Central memory CD4-positive, alpha-beta T cell (primary cell): ENCODE measurements at places on chromosomes 6 and 20.

DNA sequence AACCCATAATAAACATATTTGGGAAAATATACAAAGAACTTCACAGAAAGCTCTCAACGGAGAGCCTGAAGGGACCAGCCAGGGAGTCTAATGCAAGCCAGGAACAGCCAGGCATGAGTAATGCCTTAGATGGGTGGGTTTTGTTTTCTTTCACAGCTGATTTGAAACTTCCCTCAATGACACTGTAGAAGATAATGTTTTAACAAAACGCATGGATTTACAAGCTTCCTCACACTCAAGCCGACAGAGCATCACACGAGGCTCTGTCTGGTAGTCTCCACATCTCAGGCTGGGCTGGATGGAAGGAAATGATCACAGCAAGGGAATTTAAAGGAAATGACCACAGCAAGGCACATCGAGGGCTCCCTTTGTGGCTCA lies 113.9 kb downstream of the GMPR start:
- no peak for DNase-seq

DNA sequence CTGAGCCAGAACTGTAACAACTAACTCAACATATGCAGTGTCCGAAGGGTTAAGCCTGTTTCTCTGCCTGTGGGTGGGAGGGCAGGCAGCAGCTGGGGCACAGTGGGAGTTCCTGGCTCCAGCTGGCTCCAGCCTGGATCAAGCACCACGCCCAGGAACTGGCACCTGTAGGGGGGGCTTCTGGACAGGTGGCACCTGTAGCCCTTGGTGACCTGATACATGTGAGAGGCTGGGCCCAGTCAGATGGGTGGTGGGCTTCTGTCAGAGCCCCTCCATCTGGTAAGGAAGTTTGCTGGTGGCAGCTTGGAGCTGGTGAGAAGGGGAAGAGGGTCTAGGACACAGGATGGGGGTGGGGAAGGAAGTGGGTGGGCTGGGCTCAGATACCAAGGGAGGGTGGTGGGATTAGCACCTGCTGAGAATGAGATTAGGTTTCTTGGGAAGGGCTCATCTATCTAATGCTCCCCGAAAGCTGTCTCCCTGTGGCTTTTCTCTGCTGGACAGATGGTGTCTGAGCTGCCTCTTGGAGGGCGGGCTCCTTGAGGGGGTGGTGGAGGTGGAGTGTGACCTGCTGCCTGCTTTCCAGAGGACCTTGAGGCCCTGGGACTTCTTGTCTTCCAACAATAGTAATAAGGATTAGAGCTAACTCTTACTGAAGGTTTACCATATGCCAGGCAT lies 28.5 kb downstream of the BCL2L1 start:
- DNase-seq = no peak

DNA sequence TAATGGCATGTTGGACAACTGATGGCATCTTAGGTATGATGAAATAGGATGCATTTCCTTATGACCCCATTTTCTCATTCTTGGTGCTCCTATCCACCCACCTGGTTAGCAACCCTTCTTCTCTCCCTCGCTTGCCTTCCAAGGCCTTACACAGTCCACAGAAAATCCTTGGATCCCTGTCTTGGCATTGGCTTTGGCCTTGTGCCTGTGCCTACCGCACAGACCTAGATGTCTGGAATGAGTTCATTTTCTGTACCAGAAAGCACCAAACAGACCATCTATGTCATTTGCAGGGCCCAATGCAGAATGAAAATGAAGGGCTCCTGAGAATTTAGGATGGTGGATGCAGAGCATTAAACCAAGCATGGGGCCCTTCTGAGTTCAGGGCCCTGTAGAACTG lies 99.0 kb upstream of the LAMP5 start:
- DNase-seq = no peak

GRCh38 chr20:49982072-49982345 lies 771 bp upstream of the SNAI1 start:
- no peak for DNase-seq

DNA sequence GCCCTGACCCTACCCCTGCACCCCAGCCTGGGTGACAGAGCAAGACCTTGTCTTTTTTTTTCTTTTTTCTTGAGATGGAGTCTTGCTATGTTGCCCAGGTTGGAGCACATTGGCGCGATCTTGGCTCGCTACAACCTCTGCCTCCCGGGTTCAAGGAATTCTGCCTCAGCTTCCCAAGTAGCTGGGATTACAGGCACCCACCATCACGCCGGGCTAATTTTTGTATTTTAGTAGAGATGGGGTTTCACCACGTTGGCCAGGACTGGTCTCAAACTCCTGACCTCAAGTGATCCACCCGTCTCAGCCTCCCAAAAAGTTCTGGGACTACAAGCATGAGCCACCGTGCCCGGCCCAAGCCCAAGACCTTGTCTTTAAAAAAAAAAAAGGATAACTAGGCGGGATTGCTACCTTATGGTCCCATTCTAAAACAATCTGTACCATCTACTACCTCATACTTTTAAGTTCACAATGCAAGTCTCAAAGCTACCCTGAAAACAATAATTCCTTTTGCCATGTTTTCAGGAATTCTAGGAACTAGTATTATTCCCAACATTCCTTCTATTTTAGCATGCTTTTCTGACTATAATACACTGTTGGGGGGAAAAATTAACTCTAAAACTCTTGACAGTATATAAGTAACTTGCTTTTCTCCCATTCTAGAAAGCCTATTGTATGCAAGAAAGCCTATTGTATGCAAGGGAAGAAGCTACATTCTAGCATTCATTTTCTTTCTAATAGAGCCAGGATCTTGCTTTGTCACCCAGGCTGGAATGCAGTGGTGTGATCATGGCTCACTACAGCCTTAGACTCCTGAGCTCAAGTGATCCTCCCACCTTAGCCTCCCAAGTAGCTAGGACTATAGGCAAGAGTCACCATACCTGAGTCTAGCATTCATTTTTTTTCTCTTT lies 6.6 kb downstream of the TUBB start:
- DNase-seq = no peak

- DNase-seq = no peak
Observed at GRCh38 chr6:165701564-165702354, 38.7 kb upstream of the PDE10A start.

- no peak for DNase-seq
Observed at GRCh38 chr6:7540595-7540994, 876 bp upstream of the DSP start.

GRCh38 chr6:111478749-111479148 lies 4.3 kb downstream of the REV3L start:
- DNase-seq = peak; percentile 37

DNA sequence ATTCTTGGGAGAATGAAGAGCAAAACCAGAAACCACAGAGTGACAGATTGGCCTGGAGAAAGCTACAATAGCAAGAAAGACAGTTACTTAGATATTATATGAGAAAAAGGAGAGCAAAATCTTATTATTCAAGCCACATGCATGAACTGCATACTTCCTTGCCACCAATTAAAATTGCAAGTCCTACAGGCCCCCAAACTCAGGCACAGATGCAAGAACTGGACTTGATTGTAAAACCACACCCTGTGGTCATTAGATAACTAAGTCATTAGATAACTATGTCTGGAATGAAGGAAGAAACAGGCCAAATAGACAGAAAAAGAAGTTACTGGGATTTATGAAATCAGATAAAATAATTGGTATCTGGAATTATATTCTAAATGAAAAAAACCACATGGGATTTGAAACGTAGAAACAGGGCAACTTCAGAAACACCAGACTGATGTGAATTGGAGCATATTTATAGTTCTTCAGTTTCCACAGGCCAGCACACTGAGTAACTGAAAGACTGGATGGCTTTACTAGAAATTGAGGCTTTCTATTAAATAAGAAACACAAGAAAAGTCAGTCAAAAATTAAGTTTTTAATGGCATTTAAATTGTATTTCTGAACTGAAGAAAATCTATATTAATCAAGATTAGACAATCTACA lies 49.4 kb upstream of the CARMIL1 start:
- no peak for DNase-seq

DNA sequence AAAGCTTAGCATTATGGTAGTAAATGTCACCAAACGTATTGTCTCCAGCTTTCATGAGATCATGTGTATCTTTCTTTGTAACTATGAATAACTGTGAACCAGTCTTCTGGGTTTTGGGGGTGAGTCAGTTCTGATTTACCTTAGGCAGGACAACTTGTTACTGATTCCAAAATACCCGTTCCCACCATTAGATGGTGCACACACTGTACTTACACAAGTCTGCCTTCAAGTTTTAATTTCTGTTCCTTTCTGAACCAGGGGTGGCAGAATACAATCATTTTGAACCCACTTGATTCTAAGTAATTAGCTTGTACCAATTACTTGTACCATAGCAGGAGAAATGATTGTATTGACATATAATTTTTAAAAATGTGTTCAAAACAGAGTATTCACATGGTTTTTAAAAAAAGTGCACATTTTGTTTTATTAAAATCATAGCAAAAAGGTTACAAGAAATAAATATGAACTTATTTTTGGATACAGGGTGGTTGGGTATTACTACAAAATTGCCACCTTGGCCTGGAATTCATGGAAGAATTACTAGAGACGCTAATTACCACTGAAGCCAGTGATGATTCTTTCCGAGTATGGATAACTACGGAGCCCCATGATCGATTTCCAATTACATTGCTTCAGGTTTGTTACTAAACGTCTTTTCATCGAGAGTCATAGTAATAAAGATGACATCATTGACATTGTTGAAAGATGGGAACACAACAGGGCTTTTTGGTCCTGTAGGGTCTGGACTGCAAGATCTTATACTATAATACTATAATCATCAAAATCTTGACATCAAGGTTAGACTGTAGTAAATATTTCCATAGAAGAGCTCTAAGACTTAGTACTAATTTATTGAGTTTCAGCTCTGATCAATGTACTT lies 75.2 kb upstream of the GLP1R start:
- peak; percentile 4 for DNase-seq

- DNase-seq = no peak
Observed at GRCh38 chr6:149933036-149933435, 8.8 kb upstream of the ULBP2 start.

DNA sequence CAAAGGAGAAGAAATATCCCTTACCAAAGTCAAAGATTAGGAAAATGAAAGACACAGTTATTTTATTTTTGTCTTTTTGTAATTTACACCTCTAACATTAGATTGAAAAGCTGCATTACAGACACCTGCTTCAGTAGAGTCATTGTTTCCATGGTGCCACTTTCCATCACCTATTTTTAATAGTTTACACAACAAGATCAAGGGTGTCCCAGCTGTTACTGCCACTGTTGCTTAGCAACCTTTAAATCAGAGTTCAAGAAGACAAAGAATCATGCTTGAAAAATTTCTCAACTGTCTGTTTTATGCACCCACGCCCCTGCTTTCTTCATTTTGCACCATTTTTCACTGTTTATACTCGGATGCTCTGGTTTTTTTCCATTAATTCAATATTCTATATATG lies 668.2 kb upstream of the GJE1 start:
- peak; percentile 33 for DNase-seq

GRCh38 chr6:112683106-112683505 lies 336.0 kb downstream of the RFPL4B start:
- no peak for DNase-seq

- DNase-seq = no peak
Observed at GRCh38 chr20:22732751-22733150, 148.4 kb upstream of the FOXA2 start.
